Placental pericyte (primary cell): ENCODE measurements at places on chromosomes 6 and 20. TPM values are rescaled to one million over a fixed set of nuclear protein-coding genes. Genes with fewer than 3 reads are reported as not detected.

WFDC5 gene
- total RNA-seq: not detected in 2 replicates

PROKR2 gene
- not detected in 2 replicates for total RNA-seq

TTK gene
- 1.5 and 54.8 TPM in 2 replicates for total RNA-seq

CALHM6 gene
- 0.29 and 0.44 TPM in 2 replicates for total RNA-seq

IMPG1 gene
- not detected in 2 replicates for total RNA-seq
